ENCODE measurements at places on chromosomes 7 and 10.

GRCh38 chr7:44201813-44202212 lies 1.0 kb downstream of the YKT6 start:
- DNase-seq = no peak

- DNase-seq = no peak
Measured at GRCh38 chr7:2200584-2200980, 32.2 kb downstream of the MAD1L1 start.

DNA sequence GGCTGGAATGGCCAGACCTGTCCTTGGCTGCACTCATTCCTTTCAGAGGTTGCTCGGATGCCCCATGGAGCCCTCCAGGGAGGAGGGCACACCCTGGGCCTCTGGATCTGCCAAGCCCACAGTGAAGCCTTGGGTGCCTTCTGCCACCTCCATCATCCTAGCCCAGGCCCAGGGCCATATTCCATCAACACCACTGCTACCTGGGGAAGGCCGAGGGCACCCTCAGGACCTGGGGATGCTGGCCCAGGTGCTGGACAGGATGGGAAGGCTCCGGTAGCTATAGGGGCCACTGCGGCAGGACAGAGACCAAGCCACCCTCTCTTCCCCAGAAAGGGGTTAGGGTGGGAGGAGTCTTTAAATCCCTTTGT lies 810 bp downstream of the OPN4 start:
- no peak for DNase-seq

DNA sequence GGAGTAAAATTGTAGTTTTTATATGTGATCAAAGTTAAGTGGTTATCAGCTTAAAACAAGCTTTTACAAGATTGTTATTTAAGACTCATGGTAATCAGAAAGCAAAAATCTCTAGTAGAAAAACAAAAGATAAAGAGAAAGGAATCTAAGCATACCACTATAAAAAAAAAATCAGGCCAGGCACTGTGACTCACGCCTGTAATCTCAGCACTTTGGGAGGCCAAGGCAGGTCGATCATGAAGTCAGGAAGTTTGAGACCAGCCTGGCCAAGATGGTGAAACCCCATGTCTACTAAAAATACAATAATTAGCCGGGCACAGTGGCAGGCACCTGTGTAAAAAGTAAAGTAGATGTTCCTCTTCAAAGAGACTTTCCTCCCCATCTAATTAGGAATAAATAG lies 265.9 kb upstream of the NRP1 start:
- no peak for DNase-seq

- DNase-seq = no peak
Measured at GRCh38 chr10:131777921-131778320, 122.9 kb upstream of the PPP2R2D start.

DNA sequence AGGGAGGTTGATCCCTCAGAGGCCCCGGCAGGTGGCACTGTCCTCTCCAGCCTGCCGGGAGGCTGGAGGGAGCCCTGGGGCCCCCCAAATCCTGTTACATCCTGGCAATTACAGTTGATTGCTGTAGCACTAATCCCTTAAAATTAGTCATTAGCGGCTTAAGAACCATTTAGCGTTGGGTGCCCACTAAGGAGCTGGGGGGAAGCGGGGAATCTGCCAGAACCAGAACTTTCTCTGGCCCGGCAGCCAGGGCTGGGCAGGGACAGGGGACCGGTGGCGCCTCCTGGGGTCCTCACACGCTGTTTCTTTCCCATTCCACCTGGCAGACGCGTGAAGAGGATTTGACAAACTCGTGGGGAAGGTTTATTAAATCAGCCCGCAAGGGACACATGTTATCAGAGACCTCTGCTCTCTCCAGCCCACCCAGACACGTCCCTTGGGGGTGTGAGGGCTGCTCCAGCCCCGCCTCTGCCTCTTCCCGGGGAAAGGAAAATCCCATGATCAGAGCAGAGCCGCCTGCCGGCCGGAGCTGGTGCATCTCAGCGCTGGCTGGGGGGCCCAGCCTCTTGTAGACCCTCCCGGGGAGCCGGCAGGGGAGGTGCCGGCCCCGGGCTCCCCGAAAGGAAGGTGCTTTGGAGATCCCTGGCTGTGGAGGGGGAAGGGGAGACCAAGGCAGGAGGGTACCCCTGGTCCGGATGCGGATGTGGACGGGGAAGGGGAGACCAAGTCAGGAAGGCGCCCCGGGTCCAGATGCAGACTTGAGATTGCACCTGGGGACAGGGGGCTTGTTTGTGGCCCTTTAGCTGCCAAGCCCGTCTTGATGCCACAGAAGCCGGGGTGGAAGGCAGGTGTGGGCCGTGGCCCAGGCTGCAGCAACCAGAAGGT lies 142.7 kb downstream of the ELFN1 start:
- DNase-seq = no peak

DNA sequence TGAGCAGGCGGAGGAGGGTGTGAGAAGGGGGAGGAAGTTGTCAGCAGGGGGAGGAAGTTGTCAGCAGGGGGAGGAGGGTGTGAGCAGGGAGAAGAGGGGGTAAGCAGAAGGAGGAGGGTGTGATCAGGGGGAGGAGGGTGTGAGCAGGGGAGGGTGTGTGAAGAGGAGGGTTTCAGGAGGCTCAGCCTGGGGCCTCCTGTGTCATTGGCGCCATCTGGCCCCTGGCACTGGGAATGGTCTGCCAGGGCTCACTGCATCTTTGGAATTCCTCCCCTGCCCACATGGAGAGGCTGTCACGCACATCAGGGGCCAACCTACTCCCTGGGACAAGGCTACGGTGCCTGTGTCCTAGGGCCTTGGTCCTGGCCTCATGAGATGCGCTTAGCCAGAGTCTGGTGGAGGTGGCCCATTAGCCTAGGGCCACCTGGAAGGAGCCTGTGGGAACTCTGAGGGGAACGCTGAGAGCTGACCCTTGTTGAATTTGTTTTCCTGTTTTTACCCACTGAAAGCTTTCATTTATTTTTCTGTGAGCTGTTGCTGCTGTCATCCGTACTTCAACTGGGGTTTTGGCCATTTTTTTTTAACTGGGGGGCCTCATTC lies 18.0 kb downstream of the CAMK2B start:
- DNase-seq = no peak

GRCh38 chr10:28986117-28986792 lies 302.6 kb upstream of the LYZL1 start:
- DNase-seq = no peak
